ENCODE measurements at places on chromosomes 3 and 15.

GRCh38 chr3:73926360-73927202 is 301.8 kb upstream of the PDZRN3 start:
- no peak for DNase-seq

DNA sequence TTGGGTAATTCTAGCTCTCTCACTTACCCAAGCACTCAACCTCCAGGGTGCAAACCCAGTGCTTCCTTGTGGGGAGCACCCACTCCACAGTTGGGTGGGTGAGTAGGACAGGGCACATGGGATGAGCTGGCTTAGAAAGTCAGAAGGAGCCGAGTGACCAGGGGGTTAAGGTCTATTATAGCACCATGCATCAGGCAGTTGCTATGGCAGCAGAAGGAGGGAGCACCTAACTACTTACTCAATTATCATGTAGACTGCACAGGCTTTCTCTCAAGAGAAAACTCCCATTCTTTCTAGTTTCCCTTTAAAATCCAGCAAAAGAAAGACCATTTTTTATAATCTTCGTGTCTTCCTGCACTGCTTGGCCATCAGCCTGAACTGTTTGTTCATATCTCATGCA is 163.0 kb downstream of the OCA2 start:
- DNase-seq: no peak

DNA sequence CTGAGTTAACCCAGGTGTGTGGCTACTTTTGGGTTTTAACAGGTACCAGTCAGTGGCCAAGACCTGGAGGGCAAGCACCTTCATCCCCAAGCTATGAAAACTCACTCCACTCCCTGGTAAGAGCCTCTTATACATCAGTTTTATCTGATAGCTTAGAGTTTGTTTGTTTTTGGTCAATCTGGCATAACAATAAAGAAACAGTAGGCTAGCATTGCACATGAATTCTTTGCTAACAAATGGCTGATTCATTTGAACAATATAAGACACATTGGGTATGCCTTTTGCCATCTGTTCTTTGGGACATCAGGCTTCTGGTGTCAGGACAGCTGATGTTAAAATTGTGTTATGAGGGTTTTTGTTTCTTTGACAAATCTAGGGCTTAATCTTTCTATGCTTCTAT is 125.0 kb upstream of the CGNL1 start:
- DNase-seq: no peak

- no peak for DNase-seq
Observed at GRCh38 chr15:41568350-41569017, 9.5 kb downstream of the TYRO3 start.

DNA sequence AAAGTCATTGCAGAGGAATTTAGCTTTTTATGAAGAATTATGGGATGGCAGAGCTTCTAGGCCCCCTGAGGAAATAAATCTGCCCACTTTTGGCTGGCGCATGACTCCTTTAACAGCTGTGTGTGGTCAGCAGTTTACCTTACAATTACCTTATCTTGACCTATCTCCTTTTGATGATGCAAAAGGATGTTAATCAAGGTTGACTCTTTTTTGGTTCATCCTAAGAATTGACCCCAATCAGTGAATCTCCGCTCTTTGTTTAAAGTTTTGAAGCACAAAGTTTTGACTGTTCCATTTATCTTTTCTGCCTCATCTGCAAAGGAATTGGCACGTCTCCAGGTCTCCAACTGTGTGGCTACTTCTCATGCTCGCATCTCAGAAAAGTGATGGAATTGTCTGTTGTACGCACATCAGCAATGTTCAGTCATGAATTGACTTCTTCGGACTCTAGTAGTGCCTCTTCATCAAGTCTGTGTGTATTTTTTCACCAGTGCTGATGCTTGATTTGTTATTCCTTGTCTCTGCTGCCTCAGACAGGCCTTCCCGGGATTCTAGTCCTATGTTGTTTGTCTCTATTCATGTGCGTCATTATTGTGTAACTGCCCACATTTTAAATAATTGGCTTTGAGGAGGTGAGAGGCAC is 196.2 kb upstream of the CFAP20DC start:
- no peak for DNase-seq

All from activated CD4-positive, alpha-beta T cell treated with anti-CD3 and anti-CD28 coated beads for 1 hour (primary cell).